T-cell (primary cell): ENCODE measurements at places on chromosomes 7 and 10.

DNA sequence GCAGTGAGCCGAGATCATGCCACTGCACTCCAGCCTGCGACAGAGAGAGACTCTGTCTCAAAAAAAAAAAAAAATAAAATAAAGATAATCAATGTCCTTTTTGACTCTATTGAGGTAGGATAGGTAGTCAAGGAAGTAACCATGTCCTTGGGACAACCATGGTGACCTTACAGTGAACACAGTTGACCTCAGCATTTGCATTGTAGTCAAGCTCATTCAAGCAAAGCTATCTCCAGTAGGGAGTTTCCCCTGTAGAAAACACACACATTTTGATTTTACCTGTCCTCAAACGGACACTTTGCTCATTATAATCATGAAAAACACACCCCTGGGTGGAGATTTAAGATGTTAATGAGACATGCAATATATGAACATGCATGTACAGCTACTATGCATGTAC lies 171.7 kb downstream of the KIF20B start:
- no peak for DNase-seq

GRCh38 chr7:49396229-49396628 lies 377.2 kb upstream of the VWC2 start:
- no peak for DNase-seq

- DNase-seq = no peak
Measured at GRCh38 chr7:31633894-31634494, 53.0 kb upstream of the PPP1R17 start.

DNA sequence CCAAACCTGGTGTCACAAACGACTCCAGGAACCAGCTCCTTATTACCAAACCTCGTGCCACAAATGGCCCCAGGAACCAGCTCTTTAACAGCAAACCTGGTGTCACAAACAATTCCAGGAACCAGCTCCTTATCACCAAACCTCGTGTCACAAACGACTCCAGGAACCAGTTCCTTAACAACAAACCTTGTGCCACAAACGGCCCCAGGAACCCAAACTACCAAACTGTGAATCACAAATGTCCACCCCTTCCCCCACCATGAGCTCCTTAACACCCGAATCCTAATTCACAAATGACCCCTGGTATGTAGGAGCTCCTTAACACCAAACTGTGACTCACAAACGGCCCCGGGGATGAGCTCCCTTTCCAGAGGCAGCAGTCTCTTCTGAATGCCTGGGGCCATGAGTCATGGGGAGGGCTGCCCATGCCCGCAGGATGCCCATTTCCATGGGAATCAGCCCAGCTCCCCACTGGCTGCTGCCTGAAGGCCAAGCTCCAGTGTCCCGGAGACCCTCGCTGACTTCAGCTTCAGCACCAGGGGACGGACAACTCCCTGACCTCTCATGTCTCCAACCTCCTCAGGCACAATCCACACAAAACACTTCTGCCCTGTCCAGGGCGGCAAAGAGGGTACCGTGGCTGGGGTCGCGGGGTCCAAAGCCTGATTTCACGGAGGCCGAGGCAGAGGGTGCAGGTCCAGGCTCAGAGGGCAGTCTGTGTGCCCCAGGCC lies 213.1 kb downstream of the ELFN1 start:
- DNase-seq = no peak

- no peak for DNase-seq
Measured at GRCh38 chr7:130553398-130554029, 61.6 kb downstream of the MEST start.

DNA sequence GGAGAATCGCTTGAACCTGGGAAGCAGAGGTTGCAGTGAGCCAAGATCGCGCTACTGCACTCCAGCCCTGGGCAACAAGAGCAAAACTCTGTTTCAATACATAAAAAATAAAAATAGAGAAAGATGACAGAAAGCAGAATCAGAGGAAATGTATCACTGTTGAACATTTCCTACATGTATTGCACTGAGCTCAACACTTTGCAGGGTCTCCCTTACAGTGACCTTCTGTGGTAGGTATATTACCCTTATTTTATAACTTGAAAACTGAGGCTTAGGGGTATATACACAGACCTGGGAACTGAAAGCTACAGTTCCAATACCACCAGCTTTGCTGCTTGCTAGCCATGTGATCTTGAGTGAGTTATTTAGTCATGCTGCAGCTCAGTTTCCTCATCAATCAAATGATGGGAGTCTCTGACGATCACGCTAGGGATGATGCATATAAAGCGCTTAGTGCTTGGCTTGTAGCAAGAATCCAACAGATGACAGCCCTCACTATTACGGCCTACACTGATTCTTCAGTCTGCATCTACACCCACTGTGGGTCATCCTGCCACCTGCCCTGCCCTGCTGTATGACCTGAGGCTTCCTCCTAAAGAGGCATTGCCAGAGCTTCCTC lies 99.0 kb downstream of the PDE1C start:
- no peak for DNase-seq

- DNase-seq = no peak
Measured at GRCh38 chr10:18368273-18368672, 228.0 kb downstream of the CACNB2 start.

GRCh38 chr7:45050198-45050597 lies 38.6 kb downstream of the NACAD start:
- DNase-seq = no peak

DNA sequence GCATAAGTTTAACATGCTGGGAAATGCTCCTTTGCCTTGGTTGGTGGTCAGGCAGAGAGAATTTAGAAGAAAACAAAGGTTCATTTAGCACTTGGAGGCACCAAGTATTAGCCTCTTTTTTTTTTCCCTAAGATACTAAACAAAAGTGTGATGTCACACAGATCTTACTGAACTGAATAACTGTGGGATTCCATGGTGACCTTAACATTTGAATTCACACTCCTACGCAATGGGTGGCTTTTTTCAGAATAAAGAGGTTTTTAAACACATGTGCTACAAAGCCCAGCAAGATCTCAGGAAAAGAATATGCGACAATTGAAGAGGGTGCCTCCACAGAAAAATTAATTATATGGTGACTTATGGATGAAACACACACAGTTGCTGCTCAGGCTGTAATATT lies 133.4 kb upstream of the ABCB5 start:
- no peak for DNase-seq
